Panc1 (cell line): ENCODE measurements at places on chromosomes 7 and 10. TPM values are rescaled to one million over a fixed set of nuclear protein-coding genes. Genes with fewer than 3 reads are reported as not detected.

The AKR1C8 gene
- not detected for total RNA-seq

The HERPUD2 gene
- 36.4 TPM for total RNA-seq

The SCART1 gene
- 0.57 TPM for total RNA-seq

The ADAM22 gene
- total RNA-seq: 4.2 TPM

The NAMPT gene
- 80.8 TPM for total RNA-seq

The H2BK1 gene
- not detected for total RNA-seq

The SLC13A4 gene
- not detected for total RNA-seq

The AEBP1 gene
- total RNA-seq: 0.62 TPM

The MYL10 gene
- not detected for total RNA-seq

- DNase-seq: no peak
These were observed 149.3 kb upstream of the IMMP2L start for GRCh38 chr7:111711426-111712065.

- DNase-seq: no peak
These were observed 36.2 kb downstream of the CCDC6 start for GRCh38 chr10:59870152-59870551.

DNA sequence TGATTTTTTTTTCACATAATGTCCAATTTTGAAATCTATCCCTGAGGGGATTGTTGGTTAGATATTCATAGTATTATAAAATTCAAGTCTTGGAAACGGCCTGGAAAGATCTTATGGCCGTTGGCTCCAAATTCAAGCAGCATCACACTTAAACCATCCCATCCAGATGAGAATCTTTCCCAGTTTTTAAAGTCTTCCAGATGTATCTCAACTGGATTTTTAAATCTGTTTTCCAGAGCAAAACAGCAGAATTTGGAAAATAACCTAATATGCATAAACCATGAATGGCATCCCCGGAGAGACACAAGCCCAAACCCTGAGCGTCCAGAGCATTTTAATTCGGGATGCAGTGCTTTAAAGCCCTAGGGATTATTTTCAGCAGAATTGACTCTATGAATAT, 208.2 kb upstream of the PRKCQ start:
- DNase-seq: no peak

DNA sequence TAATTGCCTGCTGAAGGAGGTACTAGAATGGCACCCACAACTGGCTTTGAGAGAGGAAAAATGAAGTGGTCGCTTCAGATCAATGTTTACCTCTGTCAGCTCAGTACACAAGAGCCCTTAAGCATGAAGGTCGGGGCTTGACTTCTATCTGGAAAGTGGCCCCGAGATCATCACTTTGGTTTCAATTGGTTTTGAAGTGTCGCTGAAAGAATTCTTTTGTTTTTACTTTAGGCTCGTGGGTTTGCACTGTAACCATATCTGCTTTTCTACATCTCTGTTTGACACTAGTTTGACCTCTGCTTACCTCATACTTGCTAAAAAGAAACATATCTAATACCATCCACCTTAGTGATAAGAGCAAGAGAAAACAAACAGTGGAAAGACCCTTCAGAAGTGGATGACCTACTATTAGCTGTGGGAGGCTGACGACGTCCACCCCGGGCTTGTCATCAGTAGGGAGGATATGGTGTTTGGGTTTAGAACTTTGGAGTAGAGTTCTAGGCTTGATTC, 361.8 kb downstream of the GATA3 start:
- DNase-seq: no peak

DNA sequence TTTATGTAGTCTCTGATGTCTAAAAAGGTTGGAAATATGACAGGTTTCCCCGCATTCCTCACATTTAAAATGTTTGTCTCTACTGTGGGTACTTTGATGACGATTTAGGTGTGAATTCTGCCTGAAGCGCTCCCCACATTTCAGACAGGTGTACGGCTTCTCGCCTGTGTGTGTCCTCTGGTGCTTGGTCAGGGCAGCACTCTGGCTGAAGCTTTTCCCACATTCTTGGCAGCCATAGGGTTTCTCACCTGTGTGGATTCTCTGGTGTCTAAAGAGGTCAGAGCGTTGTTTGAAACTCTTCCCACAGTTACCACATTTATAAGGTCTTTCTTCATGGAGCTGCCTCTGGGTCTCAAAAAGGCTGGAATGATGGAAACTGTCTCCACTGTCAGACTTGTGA, 6.3 kb downstream of the ZNF394 start:
- DNase-seq: no peak

DNA sequence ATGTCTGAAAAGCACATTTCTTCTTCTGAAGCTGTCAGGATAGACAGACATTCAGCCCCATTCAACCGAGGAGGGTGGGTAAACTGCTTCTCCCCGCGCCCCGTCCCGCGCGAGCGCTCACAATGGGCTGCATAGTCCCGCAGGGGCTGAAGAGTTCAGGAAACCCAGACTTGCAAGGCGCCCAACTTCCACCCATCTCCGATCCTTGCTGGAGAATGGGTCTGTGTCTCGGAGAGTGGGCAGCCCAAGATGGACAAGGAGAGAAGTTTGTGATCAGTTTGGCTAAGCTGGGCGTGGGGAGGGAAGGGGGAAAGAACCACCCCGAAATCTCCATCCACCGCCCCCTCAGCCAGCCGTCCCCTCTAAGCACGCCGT, 686 bp downstream of the AASS start:
- DNase-seq: no peak

GRCh38 chr10:11225935-11226334, 208.3 kb downstream of the CELF2 start:
- no peak for DNase-seq

DNA sequence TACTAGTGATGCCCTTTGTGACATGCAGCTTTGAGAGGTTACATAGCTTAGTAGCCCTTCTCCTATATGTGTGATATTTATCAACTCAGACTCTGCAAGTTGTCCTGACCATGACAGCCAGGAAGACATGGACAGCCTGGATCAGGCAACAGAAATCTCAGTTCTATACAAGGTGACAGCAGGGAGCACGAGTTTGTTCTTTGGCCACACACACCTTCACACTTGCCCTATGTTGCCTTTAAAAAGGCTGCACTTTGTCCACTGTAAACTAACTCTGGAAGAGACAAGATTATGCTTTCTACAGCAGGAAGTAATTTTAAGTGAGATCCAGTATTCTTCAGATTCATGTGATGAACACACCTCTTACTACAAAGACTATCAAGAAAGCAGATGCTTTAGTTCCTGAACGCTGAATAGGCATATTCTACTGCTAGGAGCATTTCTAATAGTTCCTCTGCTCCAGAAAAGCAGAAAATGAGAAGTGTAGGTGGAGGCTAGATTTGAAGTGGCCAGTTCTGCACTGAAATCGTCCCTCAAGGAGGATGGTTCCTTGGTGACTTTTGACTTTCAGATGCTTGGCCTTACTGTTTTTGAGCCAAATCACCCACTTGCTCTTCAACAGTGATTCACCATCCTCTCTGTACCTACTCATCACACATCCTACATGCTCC, 239.2 kb downstream of the COBL start:
- DNase-seq: no peak

GRCh38 chr10:6120691-6121090, 31.9 kb downstream of the RBM17 start:
- DNase-seq: no peak

- no peak for DNase-seq
These were observed 5.8 kb upstream of the AMZ1 start for GRCh38 chr7:2681929-2682799.
